ENCODE measurements at places on chromosomes 11 and 22. TPM values are rescaled to one million over a fixed set of nuclear protein-coding genes. Genes with fewer than 3 reads are reported as not detected.

GRCh38 chr11:40542821-40543220 is 916.6 kb downstream of the LRRC4C start:
- no peak for DNase-seq

DNA sequence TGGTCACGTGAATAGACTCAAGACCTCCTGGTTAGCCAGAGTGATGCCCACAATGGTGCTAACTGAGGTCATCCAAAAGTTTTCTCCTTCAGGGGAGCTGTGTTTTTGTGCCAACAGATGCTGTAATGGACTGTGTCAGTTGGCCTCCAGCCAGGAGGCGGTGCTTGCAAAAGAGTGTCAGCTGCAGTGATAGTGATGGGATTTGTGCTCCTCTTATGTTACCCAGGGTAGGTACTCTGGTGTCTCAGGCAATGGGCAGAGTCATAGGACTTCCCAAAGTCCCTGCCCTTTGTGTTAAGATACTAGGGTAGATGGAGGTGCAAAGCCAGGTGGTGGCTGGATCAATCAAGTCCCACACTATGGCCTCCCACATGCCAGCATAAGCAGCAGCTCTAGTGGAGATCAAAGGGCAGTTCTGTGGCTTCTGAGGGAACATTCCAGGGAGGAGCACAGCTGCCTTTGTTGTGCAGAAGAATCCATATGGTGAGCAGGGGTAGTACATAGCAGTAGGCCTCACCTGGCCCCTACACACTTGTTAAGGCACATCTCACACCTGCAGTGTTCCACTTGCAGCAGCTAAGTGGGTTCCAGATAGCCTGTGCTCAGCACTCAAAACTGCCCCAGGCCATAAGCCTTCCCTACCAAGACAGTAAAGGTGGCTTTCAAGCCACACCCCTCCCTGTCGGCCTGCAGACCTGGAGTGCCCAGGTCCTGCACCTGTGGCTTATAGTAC is 9.4 kb upstream of the FANCF start:
- DNase-seq = peak; percentile 8

GRCh38 chr11:132943706-132944568 is 588.4 kb downstream of the OPCML start:
- peak; percentile 9 for DNase-seq

- DNase-seq = no peak
These were observed 7.3 kb upstream of the TP53I11 start for GRCh38 chr11:44957776-44958564.

DNA sequence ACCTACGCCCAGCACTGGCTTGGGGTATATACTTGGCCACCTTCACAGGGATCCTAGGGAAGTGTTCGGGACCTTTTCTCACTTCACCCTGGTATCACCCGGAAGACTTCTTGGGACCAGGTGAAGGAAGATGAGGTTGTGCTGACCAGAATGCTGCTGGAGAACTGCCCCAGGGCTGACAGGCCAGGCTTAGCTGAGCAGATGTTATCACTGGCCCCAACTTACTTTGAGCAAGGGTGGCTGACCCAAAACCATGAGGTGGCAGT is 4.5 kb downstream of the FTH1 start:
- no peak for DNase-seq

GRCh38 chr11:116725434-116726221 is 47.2 kb downstream of the BUD13 start:
- peak; percentile 69 for DNase-seq

DNA sequence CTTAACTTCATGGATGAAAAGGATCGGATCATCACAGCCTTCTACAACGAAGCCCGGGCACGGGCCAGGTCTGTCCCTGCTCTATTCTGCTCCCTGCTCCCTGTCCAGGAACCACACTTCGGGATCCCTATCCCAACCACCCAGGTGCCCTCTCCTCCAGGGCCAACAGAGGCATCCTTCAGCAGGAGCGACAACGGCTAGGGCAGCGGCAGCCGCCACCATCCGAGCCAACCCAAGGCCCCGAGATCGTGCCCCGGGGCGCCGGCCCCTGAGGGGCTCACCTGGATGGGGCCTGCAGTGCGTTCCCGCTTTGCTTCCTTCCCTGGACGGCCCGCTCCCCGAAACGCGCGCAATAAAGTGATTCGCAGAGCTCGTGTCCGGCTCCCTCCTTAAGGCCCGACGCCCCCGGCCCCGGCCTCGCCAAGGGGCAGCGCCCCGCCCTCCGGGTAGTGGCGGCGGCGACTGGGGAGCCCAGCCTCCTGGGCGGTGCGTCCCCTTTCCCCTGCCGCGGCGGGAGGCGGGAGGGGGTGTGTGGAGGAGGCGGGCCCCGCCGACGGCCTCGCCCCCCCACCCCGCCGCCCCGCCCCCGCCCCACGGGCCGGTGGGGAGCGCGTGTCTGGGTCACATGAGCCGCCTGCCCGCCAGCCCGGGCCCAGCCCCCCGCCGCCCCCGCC is at the start of gene VEGFB:
VEGFB (plus strand) TSS at position 672 of the 674 bp plus-strand sequence. CDS start 250 bp downstream, outside the sequence.
- peak; percentile 74 for DNase-seq

- DNase-seq = no peak
These were observed 45.8 kb upstream of the AMPD3 start for GRCh38 chr11:10409207-10409661.

DNA sequence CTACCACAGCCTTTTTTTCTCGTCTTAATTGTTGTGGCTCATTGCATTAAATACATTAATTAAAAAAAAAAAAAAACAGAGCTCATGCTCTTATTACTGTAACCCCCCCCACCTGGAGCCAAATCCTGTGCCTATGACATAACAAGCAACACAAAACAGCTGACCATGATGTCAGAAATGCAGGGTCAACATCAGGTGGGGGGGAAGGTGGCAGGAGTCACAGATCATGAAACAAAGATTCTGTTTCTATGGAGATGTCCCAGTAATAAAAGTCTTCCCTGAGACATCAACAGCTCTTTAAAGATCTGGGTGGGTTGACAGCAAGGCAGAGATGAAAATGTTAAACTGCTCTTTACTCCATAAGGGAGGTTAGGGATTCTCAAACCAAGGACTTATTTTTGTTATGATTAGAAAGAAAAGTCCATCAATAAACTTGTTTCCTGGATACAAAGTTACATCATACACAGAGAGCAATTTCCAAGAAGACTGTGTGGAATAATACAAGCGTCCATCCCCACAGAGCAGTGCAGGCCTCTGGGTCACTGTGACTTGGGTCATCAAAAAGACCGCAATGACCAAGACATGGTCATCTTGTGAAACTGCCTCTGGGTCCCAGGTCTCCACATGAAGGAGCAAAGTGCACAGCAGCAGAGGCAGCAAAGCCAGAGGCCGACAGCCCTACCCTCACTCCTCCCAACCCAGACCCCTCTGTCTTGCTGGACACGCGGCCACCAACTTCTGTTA is 42.7 kb upstream of the CYP2D6 start:
- DNase-seq = no peak

DNA sequence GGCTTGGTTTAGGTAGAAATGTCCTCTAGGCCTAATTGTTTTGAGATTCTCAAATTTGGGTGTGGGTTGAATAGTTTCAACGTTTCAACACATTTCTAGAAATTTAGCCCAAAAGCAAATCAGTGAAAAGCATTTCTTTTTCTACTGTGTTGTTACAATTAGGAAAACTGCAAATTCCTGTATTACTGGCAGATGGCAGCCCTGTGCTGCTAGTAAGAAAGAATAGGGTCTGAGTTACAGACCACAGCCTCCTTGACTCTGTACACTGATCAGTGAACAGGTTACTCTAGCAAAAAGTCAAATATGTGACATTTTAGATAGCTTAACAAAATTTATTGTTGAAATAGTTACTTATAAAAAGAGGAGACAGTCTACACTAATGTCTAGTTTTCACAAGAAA is 703.0 kb downstream of the JRKL start:
- no peak for DNase-seq

LGR4 gene
- 7.7 TPM for total RNA-seq

TRIM22 gene
- 1.7 TPM for total RNA-seq

Measured in MG63 (cell line).